ENCODE measurements at places on chromosomes 6 and 20.

- DNase-seq: no peak
Observed at GRCh38 chr6:170046791-170047626, 243.9 kb downstream of the DLL1 start.

DNA sequence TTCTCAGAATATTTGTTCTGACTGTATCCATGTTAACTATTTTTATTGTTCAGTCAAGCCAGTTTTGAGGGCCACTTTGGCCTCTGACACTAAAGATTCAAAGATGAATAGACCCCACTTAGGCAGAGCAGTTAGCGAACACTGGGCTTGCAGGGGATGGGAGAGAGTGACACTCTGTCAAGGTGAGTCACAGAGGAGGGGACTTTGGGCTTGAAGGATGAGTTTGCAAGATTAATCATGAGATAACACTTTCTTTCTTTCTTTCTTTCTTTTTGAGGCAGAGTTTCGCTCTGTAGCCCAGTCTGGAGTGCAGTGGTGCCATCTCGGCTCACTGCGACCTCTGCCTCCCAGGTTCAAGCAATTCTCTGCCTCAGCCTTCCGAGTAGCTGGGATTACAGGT lies 46.4 kb downstream of the SPATA2 start:
- DNase-seq: no peak

GRCh38 chr6:88914895-88915598 lies 48.4 kb downstream of the RNGTT start:
- no peak for DNase-seq

DNA sequence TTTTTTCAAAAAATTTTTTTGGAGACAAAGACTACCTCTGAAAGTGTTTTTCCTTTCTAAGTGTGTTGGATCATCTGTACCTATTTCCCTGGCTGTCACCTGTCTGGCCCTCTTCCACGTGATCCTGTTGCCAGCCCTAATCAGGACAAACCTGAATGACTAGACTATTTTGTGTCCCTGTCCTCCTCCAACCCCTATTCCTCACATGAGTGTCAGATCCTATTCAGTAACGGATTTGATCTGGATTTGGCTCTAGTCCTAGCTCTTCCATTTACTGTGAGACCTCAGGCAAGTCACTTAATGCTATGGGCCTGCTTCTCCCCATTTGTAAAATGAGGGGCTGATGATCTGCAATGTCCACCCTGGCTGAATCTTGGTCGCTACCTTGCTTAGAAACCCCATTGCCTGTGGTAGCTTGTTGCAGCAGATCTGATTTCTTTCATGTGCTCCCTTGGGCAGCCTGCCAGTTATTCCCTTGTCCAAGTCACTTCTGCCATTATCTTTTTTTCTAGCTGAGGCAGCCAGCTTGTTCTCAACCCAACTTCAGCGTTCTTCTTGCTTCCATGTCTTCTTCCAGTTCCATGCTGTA lies 4.8 kb downstream of the PHF20 start:
- no peak for DNase-seq

All from putamen (tissue), 1 donor.